ENCODE measurements at places on chromosomes 16 and 17. TPM values are rescaled to one million over a fixed set of nuclear protein-coding genes. Genes with fewer than 3 reads are reported as not detected.

ARHGAP44 gene
- 5.8 TPM for total RNA-seq

HOXB8 gene
- total RNA-seq: 21.4 TPM

KRT15 gene
- total RNA-seq: 15.6 TPM

G6PC1 gene
- not detected for total RNA-seq

ZFP3 gene
- total RNA-seq: 1.7 TPM

PERCC1 gene
- not detected for total RNA-seq

NACA2 gene
- not detected for total RNA-seq

CPNE7 gene
- total RNA-seq: 20.2 TPM

TNFRSF13B gene
- not detected for total RNA-seq

- no peak for DNase-seq
Measured at GRCh38 chr17:18028114-18028951, 10.6 kb downstream of the ATPAF2 start.

DNA sequence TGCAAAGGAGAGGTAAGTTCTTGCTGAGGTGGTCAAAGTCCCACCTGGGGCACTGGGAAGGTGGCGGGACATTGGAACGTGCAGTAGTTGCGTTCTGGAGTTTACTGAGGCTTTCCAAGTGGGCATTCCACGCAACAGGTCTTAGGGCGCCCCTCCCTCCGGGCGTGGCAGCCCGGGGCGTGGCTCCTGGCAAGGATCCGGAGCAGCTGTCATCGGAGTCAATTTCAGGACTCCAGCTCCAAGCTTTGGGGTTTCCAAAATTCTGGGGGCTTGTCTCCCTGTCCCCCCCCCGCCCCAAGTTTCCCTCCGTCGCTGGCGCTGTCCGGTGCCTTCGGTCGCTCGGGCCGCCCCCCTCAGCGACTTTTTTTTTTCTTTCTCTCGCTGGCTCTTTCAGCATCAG lies 43.1 kb upstream of the AMZ2 start:
- no peak for DNase-seq

DNA sequence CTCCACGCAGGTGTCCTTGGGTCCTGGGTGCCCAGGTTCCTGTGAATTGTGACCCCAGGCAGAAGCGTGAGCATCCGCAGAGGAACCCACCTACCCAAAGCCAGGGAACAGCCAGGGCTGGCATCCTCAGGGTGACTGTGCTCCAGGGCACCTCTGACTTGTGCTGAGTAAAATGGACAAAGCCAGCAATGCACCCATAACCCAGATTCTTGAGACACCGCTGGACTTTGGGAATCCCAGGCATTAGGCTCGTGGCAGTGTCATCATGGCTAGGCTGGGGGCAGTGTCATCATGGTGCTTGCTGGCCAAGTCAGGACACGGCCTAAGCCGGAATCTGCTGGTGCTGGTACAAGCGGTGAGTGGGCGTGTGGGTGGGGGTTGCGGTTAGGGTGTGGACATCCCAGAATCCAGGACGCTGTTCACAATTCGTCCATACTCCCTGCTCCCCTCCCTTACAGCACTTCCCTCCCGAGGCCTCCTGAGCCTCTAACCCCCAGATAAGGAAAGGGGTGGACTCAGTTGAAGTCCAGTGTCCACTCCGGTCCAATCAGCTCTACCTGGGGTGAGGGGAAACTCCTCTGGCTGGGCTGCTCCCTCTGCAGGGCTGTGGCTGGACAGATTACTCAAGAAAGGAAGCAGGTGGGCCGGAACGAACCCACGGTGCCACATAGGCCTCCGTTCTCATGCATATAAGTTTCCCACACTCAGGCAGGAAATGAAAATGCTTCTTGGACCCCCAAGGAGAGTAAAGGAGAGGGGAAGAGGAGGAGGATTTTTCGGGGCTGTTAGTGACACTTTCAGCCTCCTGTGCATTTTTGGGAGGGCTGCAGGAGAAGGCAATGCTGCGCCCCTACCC lies 138.9 kb downstream of the SEC14L1 start:
- no peak for DNase-seq

DNA sequence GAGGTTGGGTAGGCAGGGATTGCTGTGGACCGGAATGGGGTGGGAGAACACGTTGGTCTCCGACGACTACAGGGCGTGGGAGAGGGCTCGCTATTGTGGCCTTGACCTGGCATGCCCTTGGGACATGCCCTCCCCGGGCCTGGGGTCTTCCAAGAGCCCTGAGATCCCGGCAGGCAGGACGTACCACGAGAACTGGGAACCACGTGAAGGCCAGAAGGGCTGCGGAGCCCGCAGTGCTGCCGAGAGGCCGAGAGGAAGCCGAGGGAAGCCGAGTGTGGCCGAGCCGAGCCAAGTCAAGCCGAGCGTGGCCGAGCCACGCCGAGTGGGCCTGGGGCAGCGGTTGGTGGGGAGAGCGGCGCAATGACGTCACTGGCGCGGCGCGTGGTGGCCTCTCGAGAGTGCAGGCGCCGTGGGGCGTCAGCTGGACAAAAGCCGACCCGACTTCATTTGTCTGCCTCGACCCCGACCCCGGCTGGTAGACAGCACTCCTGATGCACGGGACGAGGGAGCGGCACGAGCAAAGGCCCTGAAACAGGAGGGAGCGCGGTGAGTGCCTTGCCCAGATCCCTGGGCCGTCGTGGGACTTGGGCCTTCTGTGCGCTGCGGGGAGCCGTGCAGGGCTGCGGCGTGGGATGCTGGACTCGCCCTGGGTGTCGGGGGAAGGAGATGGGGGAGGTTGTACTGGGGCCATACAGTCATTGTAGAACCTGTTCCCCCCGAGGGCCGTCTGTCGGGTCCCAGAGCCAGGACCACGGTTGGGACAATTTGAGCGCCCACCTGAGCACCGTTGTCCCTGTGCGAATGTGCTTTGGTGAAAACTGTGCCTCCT lies 6.6 kb downstream of the SOCS1 start:
- DNase-seq: no peak

DNA sequence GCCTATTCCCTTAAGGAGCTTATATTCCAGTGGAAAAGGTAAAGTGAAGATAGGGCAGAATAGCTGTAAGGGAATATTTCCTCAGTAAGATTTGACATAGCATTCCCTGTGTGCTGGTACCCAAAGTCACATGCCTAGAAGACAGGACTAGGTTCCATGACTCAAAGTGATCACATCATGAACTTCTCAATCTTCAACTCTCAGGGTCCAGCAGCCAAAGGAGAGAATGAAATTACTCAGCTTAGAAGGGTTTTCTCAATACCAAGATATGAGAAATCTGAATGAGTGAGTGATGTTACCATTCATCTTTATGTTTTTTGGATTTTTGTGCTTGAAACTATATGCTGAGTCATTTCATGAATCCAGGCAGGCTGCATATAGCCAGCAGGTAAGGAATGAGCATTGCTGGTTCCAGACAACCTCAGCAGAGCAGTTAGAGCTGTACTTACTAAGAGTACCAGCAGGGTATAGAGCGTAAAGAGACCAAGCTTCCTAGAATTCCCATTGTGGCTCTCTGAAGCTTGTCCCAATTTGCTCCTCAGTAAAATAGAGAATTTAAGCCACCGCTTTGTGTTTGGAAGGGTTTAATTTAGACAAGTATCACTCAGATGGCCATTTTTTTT lies 91.1 kb downstream of the ANKFN1 start:
- DNase-seq: no peak

- DNase-seq: no peak
Measured at GRCh38 chr16:13425836-13426235, 494.1 kb upstream of the ERCC4 start.

DNA sequence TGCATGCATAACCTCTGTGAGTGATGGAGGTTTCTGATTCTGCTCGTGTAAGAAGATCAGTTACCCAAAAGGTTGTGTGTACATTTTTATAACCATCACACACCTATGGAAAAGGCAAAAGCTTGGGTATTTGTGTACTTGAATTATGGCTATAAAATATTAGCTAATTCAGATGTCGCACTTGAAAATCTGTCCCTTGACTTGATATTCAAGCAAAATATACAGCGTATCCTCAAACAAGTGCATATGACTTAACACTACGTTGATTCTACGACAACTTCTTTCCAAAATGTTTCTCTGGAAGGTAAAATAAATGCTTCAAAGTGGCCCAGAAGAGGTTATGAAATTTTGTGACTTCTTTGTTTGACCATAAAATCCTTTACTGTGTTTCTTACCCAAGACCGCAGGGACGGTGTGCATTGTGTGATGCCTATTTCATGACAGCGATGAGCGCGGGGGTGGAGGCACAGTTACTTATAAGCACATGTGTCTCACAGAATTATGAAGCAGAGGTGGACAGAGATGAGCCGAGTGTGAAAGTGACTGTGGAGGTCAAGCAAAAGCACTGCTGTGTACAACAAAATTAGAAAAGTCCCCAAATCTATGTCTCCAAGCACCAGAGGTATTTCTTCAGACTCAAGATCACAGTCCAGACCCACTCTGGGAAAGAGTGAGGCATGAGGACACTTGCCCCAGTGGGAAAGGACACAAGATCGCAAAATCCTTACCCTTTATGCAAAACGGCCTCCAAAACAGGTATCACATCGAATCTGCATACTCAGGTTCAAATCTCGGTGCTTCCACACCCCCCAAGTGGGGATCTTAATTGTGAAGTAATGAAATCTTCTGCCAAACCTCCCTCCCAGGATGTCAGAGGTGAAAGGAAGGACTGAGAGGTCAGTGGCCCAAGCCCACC lies 4.1 kb upstream of the HOXB9 start:
- DNase-seq: no peak

DNA sequence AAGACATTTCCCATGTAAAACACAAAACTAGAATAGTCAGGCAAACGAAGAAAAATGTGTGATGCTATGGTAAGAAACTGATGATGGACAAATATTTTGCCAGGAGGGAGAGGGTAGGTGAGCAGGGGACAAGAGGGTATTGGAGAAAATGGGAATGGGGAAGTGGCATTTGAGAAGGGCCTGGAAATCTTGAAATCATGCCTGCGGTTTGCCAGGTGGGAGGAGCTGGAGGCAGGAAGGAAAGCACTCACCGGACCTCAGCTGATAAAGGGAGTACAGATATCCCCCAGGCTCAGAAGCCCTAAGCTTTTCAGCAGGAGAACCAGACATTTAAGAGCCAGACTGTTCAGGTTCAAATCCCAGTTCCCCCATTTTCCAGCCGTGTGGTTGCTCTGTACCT lies 103.6 kb downstream of the GSG1L start:
- DNase-seq: no peak

- no peak for DNase-seq
Measured at GRCh38 chr16:30892670-30893416, 1.0 kb downstream of the BCL7C start.

DNA sequence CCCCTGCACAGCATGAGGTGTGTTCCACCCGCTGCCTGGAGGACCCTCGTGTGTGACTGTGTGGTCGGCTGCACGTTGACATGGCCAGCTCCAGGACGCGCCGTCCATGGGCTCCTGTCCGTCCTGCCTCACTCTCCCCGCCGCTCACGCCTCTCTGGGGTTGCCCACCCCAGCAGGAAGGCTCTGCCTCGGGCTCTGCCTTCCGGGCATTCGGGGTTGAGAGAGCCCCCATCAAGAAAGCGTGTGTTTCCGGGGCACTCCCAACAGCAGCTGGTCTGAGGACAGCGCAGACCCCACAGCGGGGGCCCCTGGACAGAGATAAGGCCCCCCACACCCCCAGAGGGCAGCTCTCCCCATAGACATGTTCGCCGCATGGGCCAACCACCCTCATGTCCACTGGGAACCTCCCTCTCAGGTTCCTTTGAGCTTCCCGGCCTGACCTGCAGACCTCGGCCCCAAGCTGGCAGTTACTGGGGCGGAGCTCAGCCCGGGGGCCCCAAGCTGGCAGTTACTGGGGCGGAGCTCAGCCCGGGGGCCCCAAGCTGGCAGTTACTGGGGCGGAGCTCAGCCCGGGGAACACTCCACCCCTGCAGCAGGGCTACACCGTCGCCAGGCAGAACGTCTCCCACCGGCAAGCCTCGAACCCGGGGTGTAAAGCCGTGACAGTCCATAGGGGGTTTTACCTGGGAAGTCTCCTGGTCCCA lies 8.4 kb upstream of the PIEZO1 start:
- DNase-seq: no peak

DNA sequence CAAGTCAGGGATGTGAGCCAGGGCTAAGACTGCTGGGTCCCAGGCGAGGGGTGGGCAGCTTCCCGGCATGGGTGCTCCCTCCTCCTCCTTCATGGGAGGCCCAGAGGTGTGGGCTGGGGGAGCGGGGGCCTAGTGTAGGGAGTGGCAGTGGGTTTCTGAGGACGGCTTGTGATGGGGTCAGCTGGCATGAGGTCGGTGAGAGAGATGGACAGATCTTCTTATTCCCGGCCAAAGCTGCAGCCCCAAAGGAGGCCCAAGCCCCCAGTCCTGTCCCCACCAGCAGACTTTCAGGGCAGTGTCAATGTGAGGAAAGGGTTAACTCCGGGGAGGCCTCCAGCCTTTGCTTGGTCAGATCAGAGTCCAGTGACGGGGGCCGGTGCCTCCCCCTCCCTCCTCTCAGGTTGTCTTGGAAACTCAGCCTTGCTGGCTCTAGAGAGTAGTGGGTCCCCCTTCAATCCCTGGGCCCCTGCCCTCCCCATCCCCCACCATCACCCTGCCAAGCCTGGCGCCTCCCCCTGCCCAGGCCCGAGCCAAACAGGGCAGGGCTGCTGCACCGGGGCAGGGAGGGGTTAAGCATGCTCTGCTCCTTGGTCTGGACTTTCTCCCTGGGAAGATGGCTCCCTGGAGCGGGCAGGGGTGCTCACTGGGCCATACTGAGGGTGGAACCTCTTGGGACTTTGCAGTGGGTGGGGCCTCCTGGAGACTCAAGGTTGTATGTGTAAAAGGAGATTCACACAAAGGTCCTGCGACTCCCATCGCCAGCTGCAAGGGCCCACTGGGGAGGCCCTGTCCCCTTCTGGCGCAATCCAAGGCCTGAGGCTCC lies 12.4 kb downstream of the NAT9 start:
- DNase-seq: no peak

- no peak for DNase-seq
Measured at GRCh38 chr17:163514-164098, 17.8 kb downstream of the DOC2B start.

- DNase-seq: peak; percentile 81
Measured at GRCh38 chr16:22188595-22189442, 17.3 kb upstream of the EEF2K start.

DNA sequence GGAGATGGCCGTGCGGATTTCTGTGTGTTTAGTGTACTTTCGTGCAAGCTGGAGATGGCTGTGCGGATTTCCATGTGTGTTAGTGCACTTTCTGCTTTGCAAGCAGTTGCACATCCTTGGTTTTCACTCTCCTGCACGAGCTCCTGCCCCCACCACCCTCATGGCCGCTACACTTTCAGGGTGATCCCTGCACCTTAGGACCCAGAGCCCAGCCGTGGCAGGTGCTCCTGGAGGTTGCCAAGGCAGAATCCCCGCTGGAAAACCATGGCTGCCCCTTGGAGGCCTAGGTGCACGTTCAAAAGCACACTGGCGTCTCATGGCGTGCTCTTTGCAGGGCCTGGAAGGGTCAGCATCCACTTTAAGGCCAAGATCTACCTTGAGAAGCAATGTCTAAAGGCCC lies 311.0 kb upstream of the TNRC6C start:
- no peak for DNase-seq

GRCh38 chr16:73091174-73091573 lies 43.2 kb upstream of the ZFHX3 start:
- no peak for DNase-seq

DNA sequence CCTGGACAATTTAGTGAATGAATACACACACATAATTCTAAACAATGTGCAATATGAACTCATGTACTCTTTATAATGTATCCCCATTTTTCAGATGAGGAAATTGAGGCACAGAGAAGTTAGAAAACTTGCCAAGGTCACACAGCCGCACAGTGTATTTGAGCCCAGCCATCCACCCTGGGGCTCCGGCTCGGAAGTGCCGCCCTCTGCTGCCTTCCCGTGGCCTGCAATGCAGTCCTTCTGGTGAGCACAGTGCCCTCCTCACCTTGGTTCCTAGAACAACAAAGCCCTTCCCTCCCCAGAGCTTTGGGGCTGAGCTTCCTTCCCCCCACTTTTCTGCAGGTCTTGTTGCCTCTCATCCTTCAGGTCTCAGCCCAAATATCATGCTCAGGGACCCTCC lies 63.7 kb downstream of the C16orf78 start:
- DNase-seq: no peak

Data from epithelial cell of proximal tubule (primary cell).